ENCODE measurements at places on chromosomes 6 and 20. TPM values are rescaled to one million over a fixed set of nuclear protein-coding genes. Genes with fewer than 3 reads are reported as not detected.

The SIRPA gene
- total RNA-seq: 15.1 TPM

DNA sequence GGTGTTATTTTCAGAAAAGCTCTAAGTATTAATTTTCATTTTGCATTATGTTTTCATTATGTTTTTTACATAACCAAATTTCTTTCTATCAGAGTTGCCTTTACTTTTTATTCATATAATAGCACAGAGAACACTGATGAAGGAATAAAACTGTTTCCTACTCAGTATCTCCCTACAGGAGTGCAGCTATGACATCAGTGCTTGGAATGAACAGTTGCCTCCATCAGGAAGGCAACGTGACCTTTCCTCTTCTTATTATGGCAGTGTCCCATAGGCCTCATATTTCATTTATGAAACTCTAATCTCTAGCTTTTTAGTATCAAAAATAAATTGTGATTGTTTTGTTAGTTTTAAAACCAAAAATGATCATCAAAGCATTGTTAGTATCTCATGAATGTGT lies 712.8 kb downstream of the CD109 start:
- ATAC-seq: no peak

The JAG1 gene
- 118 TPM for total RNA-seq

The OLIG3 gene
- total RNA-seq: not detected

DNA sequence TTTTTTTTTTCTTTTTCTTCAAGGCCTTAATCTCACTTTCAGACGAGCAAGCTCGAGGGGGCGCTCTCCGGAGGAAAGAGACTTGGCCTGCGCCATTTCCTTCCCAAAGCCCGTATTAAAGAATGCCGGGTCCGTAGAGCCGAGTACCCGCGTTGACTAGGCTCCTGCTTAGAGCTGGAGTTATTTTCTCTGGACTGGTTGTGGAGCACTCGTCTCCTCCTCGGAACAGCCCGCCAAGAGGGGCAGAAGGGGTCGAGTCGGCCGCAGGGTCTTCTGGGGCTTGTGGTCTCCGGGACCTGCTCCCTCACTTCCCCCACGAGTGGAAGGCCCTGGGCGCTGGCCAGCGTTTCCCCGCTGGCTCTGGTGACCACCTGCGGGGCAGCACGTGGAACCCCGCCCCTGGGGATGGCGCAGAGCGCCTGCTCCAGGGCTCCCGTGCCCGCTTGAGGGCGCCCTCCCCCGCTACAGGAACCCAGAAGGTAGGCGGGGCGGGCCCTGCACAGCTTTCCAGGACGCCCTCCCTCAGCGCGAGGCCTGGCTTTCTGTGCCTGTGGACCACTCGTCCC lies 2.7 kb upstream of the MEI4 start:
- ATAC-seq: peak; percentile 39

Data from esophagus mucosa (tissue), 1 donor.